ENCODE measurements at places on chromosomes 3 and 15.

DNA sequence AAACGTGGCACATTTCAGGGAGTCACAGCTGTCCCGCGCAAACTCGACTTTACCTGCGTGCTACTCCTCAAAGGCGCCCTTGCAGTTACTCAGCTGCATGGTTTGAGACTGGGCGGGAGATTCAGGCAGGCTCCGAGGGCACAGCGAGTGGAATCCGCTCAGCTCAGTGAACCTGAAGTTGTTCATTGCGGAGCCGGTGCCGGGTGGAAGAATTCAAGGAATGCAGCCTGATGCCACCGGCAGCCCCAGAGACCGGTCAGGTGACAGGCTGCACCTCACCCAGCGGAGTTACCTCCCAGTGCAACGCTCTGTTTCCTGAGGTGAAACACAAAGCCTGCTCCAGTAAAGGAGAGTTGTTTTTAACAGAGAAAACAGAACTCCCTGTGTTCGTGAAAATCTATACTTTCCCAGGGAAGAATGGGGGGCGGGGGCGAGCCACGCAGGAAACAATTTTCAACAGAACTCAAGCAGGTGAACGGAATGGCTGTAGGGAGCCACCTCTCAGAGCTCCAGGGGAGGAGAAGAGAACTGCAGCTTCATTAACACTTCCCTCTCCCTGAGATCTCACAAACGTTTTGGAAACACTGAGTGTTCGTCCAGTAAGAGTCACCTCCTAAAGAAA lies 3.8 kb downstream of the VEPH1 start:
- DNase-seq = no peak

DNA sequence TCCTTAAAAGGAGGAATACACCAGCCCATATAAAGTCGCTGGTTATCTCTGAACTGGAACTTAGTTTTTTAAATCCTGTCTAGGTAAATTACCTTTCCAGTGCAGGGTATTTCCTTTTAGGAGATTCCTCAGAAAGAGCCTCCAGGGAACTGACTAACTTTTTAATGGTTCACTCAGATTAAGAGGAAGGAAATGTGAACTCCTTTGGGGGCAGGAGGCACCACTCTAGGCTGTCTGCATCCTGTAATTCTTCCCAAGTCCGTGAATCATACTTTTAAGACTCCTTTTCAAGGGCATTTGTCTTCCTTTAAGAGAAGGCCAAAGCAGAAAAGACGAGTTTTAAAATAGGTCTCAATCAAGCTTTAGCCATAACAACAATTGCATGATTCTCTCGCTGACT lies 871.2 kb upstream of the NR2F2 start:
- DNase-seq = no peak

- DNase-seq = no peak
These were observed 3.9 kb upstream of the PLCH1 start for GRCh38 chr3:155748611-155749365.

DNA sequence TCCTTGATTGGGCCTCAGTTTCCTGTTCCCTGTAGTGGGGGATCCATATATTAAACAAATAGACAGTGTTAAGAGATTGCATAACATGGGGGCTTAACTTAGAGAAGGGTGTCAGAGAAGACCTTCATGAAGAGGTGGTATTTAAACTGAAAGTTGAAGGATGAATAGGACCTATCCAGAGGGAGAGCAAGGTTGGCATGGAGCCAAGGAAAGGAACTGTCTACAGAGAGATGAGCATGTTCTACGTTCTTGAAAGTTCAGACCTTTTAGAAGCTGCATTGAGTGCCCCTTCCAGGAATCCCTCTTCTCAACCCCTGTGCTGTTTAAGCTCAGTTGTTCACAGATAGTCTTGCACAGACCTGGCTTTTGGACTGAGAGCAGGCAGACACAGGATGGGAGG lies 2.4 kb downstream of the HTD2 start:
- no peak for DNase-seq

GRCh38 chr3:37498126-37499039 lies 324.0 kb upstream of the LRRFIP2 start:
- no peak for DNase-seq

GRCh38 chr3:102599819-102600576 lies 165.2 kb downstream of the ZPLD1 start:
- no peak for DNase-seq

DNA sequence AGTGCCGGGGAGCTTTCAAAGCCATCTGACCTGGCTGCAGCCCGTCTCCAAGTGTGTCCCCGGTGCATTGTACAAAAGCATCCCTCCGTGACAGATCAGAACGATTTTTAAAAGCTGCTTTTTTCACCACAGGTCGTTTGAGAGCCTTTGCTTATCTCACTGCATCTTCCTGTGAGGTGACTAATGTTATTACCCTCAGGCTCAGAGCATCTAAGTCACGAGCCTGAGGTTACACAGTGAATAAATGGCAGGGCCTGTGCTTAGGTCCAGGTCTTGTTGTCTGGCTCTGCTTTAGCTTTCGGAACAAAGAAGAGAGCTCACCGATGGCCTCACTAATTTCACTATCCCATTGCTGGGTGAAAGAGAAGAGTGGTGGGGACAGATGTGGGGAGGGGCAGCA lies 83.3 kb downstream of the SEC22A start:
- no peak for DNase-seq
